ENCODE measurements at places on chromosomes 3 and 15. TPM values are rescaled to one million over a fixed set of nuclear protein-coding genes. Genes with fewer than 3 reads are reported as not detected.

The NANOGP8 gene
- not detected for total RNA-seq

The SLC28A2 gene
- not detected for total RNA-seq

The VWA5B2 gene
- total RNA-seq = not detected

The DOCK3 gene
- 0.26 TPM for total RNA-seq

The ARNT2 gene
- 7.4 TPM for total RNA-seq

The PXK gene
- total RNA-seq = 34.8 TPM

The PAQR5 gene
- total RNA-seq = 8.9 TPM

The SEC22A gene
- total RNA-seq = 36.0 TPM

The CLDN11 gene
- 28.7 TPM for total RNA-seq

The IL12A gene
- 16.2 TPM for total RNA-seq

The DLEC1 gene
- not detected for total RNA-seq

The PLSCR1 gene
- total RNA-seq = 117 TPM

The OXTR gene
- 0.03 TPM for total RNA-seq

The CYP1A2 gene
- total RNA-seq = 0.23 TPM

The ZNF620 gene
- 0.10 TPM for total RNA-seq

The RPSA gene
- 2,233 TPM for total RNA-seq

The DAZL gene
- total RNA-seq = not detected

The SKOR1 gene
- not detected for total RNA-seq

The ABTB1 gene
- 21.0 TPM for total RNA-seq

The TMEM212 gene
- not detected for total RNA-seq

The PRR20G gene
- total RNA-seq = not detected

The FGF12 gene
- 0.35 TPM for total RNA-seq

The PP2D1 gene
- not detected for total RNA-seq

The ATP10A gene
- 1.5 TPM for total RNA-seq

The SEMA3G gene
- total RNA-seq = not detected

The RAD51 gene
- total RNA-seq = 16.9 TPM

The CLRN1 gene
- not detected for total RNA-seq

The SOX2 gene
- not detected for total RNA-seq

The MYRIP gene
- total RNA-seq = 1.9 TPM

Data from MG63 (cell line).